ENCODE measurements at places on chromosomes 13 and 19.

DNA sequence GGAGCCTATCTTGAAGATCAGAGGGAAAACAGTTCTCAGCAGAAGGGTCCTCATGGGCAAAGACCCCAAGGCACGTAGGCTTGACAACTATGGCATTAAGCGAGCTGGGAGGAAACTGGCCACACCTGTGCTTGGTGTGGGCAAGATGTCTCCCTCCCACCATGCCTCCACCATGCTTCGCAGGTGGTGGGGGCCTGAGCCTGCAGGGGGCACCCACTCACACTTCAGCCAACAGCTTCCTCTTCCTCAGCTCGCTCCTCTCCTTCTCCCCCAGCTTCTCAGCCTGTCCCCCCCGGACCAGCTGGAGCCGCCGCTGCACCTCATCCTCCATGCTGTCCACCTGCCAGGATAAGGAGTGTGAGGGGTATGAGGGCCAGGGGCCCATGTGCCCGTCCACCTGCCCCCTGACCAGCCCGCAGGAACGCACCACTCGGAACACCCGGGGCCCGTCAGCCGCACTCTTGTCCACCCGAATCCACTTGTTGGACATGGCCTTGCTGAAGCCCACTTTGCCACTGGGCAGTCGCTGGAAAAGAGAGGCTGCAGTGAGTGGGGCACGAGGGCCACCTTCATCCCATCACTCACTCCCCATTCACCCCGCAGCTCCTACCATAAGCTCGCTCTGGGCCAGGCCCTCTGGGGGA, 3.4 kb downstream of the FARSA start:
- DNase-seq: no peak

- no peak for DNase-seq
Measured at GRCh38 chr19:50239921-50240590, 36.6 kb downstream of the MYH14 start.

- peak; percentile 60 for DNase-seq
Measured at GRCh38 chr13:100673713-100674571, 653 bp downstream of the TMTC4 start.

GRCh38 chr13:63279136-63279535, 1863.5 kb upstream of the PCDH20 start:
- DNase-seq: no peak

DNA sequence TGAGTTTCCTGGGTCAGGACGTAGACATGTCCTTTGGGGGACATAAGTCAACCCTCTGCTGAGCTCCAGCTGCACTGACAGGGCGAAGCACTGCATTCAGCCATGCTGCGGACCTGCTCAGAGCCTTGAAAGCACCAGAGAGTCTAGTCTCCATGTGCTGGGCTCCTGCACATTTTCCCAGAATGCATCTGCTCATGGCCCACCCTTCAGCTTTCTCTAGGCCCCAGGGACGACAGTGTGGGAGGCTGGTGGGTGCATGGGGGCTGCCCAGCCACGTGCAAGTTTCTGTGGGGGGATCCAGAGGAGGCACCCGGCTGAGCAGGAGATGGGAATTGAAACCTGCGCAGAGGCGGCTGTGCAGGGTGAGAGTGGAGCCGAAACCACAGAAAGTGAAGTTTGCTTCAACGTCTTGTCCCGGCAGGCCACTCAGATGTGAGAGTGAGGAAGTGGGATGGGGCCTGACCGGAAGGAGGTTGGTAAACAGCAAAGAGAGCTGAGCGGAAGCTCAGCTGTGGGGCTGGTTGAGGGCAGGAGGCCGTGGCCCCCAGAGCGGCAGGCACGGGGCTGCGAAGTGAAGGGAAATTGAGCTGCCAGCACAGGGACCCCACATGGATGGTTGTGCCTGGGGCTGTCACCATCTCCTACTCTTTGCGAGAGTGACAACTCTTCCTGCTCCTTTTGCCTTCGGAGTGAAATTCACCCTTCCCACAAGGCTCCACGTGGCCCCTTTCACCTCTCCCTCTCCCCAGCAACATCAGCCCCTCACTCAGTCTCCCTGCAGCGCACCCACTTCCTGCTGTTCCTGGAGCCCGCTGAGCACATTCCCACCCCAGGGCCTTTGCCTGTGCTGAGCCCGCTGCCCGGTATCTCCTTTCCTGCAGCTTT, 11.8 kb downstream of the PGLS start:
- DNase-seq: peak; percentile 27

GRCh38 chr19:16944626-16945363, 56.0 kb downstream of the F2RL3 start:
- DNase-seq: peak; percentile 2

GRCh38 chr13:105008604-105009003, 1526.9 kb downstream of the EFNB2 start:
- no peak for DNase-seq

GRCh38 chr13:94710881-94711560, 1.3 kb downstream of the SOX21 start:
- no peak for DNase-seq

DNA sequence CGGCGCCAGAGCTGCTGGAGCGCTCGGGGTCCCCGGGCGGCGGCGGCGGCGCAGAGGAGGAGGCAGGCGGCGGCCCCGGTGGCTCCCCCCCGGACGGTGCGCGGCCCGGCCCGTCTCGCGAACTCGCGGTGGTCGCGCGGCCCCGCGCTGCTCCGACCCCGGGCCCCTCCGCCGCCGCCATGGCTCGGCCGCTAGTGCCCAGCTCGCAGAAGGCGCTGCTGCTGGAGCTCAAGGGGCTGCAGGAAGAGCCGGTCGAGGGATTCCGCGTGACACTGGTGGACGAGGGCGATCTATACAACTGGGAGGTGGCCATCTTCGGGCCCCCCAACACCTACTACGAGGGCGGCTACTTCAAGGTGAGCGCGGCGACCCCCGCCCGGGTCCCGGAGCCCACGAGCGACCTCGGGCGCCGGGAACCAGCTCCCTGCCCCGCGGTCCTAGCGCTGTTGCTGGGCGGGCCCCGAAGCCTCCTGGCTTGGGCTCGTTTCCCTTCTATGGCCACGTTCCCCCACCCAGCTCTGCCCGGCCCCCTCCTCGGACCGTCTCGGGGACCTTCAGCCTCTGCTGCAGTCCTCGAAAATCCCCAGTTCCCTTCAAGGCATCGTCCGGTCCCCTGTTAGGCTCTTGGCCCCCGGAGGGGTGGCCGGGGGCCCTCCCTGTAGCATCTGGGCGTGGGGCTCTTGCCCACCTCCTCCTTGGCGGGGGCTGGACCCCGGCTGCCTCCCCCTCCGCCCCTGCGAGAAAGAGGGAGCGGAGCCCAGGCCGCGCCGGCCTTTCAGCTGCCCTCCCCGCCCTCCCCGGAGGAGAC, at the start of gene CDC34:
Gene CDC34, plus strand, starts transcription at position 8 of the 808 bp plus-strand sequence. Its CDS starts 172 bp downstream, at position 180.
- DNase-seq: no peak

GRCh38 chr19:12117201-12117970, 22.8 kb downstream of the ZNF20 start:
- no peak for DNase-seq

- no peak for DNase-seq
Measured at GRCh38 chr13:40024967-40025714, 369.7 kb downstream of the COG6 start.

DNA sequence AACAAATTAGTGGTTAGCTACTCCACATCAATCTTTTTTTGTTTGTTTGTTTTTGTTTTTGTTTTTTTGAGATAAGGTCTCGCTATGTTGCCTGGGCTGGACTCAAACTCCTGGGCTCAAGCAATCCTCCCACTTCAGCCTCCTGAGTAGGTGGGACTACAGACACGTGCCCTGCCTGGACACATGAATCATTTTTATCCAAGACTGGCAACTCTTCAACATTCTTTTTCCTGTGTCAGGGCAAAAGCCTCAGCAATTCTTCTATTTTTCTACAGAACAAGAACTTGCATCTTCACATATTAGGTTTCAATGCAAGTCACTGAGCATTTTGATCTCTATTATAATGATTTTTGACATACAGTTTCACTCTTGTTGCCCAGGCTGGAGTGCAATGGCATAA, 76.8 kb upstream of the LRCH1 start:
- no peak for DNase-seq

DNA sequence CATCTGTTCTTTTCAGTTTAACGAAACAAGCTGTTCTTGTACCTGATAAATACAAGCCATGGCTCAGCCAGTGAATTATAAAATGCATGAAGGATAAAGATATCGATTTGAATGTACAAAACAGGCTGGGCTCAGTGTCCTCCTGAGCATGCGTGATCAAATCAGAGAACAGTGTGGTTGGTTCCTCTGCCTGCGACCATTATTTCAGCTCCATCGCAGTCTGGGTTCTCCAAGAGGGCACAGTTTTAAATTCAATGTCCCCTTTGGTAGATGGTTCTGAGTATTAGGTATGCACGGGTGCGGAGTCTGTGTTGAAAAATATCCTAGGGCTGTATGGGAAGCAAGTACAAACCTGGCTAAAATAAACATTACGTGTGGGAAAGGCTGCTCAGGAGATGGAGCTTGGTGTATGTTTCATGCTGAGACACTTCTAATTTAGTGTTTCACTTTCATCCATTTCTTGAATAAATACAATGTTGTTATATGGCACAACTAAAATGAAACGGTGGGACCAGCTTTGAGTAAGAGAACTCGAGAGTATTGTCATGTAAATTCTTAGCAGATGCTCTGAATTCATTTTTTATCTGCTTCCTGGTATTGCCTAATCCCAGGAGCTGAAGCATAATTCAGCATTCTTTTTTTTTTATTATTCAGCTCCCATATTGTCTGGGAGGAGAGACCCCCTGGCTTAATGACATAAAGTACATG, 458.7 kb downstream of the MYO16 start:
- DNase-seq: no peak

- no peak for DNase-seq
Measured at GRCh38 chr13:77740097-77740735, 42.7 kb downstream of the SLAIN1 start.

GRCh38 chr13:43802511-43802910, 15.7 kb upstream of the ENOX1 start:
- no peak for DNase-seq

GRCh38 chr19:18879579-18880373, 16.2 kb downstream of the CERS1 start:
- no peak for DNase-seq

GRCh38 chr13:96948127-96948526, 46.1 kb downstream of the OXGR1 start:
- no peak for DNase-seq

DNA sequence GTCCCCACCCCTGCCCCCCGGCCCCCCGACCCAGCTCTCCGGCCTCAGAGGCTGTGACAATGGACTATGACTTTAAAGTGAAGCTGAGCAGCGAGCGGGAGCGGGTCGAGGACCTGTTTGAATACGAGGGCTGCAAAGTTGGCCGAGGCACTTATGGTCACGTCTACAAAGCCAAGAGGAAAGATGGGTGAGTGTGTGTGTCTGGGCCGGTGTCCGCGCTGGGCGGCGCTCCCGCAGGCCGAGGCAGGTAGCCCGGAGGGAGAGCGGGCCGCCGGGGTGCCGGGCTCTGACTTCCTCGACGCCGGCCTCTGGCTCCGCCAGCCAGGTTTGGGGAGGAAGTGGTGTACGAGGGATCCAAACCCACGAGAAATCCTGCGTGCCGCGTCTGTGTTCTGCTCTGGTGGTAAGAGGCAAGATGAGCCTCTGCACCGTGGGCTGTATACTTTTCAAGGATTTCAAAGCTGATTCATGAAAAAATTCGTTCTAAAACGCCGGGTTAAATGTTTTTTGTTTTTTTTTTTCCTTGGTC, 718 bp downstream of the CDK8 start:
- peak; percentile 55 for DNase-seq

DNA sequence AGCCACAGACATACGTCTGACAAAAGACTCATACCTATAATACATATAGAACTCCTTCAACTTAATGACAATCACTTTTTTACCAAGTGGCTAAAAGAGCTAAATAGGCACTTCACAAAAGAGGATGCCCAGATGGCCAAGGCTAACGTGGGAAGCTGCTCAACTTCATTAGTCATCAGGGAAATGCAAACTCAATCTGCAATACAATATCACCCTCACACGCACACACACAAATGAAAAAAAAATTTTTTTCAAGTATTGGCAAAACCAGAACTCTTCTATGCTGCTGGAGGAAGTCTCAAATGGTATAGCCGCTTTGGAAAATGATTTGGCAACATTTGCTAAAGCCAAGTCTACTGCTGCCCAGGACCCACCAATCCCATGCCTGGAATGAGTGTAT, 14.6 kb upstream of the DNMT1 start:
- no peak for DNase-seq

DNA sequence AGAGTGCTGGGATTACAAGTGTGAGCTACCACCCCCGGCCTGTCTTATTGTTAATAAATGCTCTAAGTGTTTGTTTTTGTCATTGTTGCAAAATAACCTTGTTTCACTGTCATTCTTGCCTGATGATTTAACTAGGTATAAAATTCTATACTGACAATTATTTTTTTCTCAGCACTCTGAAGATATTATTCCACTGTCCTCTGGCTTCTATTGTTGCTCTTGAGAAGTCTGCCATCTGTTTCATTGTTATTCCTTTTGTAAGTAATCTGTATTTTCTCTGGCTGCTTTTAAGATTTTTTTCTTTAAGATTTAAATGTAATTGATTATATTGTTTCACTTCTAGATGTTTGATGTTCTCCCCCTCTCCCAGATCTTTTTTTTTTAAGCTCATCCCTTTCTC, 17.6 kb downstream of the ZNF420 start:
- no peak for DNase-seq

- DNase-seq: no peak
Measured at GRCh38 chr19:30316560-30317106, 55.6 kb upstream of the ZNF536 start.

DNA sequence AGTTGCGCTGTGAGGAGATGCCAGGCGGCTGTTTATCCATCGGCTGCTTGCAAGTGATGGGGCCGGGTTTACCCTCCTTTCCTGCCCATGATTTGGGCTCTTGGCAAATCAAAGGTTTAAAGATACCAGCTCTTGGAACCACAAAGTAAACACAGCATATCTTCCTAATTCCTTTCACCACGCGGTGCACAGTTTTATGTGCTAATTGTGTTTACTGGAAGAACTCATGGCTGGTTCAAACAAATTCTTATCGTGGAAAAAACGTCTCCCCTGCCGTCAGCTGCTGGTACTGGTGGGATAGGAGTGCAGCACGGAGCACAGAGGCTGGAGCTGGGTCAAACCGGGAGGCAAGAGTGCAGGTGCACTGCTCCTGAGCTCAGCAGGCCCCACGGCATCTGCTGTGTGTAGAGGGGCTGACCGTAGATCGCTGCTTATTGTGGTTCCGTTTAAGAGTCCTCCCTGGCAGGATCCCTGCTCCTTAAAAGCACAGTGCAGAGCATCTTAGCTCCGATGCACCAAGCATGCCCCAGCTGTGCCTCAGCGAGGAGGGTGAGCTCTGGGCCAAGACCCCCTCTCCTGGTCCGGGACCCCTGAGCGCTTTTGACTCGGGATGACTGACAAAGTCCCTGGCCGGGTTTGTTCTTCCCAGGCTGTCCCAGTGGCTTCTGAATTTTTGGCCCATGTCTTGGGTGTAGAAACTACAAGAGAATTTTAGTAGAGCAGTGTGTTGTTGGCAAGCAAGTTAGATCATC, 51.3 kb upstream of the GAS6 start:
- DNase-seq: no peak

GRCh38 chr13:73939071-73939380, 195.2 kb downstream of the KLF12 start:
- no peak for DNase-seq

- DNase-seq: no peak
Measured at GRCh38 chr19:46687438-46688145, 26.6 kb upstream of the DACT3 start.

GRCh38 chr13:51818781-51819511, 15.0 kb upstream of the DHRS12 start:
- DNase-seq: no peak

- DNase-seq: no peak
Measured at GRCh38 chr19:47094557-47095475, 18.8 kb downstream of the ZC3H4 start.
